Amniotic stem cell (primary cell): ENCODE measurements at places on chromosomes 3 and 15.
A peak's percentile ranks its signal among the peaks of the same experiment; 100 is the strongest.

- no peak for DNase-seq
These were observed 62.0 kb downstream of the TTBK2 start for GRCh38 chr15:42858540-42858939.

GRCh38 chr3:62051506-62051905 is 321.8 kb downstream of the FEZF2 start:
- no peak for DNase-seq

- DNase-seq: peak; percentile 8
These were observed 45.0 kb downstream of the ESYT3 start for GRCh38 chr3:138479438-138479863.

DNA sequence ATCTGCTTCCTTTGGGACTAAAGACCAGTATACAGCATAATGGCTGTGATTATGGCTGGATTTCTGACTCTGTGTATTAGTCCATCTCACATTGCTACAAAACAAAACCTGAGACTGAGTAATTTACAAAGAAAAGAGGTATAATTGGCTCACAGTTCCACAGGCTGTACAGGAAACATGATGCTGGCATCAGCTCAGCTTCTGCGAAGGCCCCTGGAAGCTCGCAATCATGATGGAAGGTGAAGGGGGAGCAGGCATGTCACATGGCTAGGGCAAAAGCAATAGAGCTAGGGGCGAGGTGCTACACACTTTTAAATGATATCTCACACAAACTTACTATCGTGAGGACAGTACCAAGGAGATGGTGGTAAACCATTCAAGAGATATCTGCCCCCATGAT is 68.0 kb upstream of the GADL1 start:
- no peak for DNase-seq

DNA sequence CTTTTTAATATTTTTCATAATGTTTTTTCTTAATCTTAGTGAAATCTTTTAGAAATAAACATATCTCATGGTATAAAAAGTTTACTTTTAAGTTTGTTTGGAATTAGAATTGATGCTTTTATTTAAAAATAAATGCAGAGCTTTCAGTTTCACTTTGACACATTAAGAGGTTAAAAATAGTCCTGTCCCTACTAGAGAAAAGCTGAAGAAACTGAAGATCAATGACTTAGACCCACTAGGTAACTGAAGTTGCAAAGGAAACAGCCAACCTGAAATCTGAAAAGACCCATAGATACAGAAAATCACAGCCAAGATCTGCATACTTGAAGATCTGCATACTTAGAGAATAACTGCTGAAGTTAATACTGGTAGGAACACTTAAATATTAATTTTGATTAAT is 237.6 kb downstream of the RAP2B start:
- DNase-seq: no peak

DNA sequence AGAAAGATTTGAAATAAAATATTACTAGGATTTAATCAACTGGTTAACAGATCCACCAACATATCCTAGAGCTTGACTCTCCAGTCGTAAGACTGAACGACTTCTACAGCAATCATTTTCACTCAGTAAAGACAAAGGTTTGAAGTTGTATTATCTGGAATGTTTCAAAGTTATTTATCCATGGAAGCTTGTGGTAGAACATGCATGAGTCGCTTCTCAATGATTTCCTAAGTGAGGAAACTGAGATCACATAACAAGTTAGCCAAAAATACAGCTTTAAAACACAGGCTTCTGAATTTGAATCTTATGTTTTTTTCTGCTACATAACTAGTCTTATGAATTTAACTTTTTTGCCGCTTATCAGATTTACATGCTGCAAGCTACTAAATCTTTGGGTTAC is 241.8 kb downstream of the FOXP1 start:
- DNase-seq: peak; percentile 35
